Cerebellum (tissue), 4 donors: ENCODE measurements at places on chromosomes 1 and 21. TPM values are rescaled to one million over a fixed set of nuclear protein-coding genes. Genes with fewer than 3 reads are reported as not detected.

Gene S100A12
- 1.3 TPM for total RNA-seq

Gene USP24
- 126 TPM for total RNA-seq

Gene PTPRC
- total RNA-seq, result 4.4 TPM

Gene MCOLN3
- 0.64 TPM for total RNA-seq

Gene FMO5
- total RNA-seq, result 1.5 TPM
